ENCODE measurements at places on chromosomes 3 and 15.
A peak's percentile ranks its signal among the peaks of the same experiment; 100 is the strongest.

- no peak for DNase-seq
Observed at GRCh38 chr15:69606144-69606543, 153.5 kb downstream of the RPLP1 start.

- DNase-seq: no peak
Observed at GRCh38 chr15:52566889-52567288, 1.9 kb downstream of the ARPP19 start.

DNA sequence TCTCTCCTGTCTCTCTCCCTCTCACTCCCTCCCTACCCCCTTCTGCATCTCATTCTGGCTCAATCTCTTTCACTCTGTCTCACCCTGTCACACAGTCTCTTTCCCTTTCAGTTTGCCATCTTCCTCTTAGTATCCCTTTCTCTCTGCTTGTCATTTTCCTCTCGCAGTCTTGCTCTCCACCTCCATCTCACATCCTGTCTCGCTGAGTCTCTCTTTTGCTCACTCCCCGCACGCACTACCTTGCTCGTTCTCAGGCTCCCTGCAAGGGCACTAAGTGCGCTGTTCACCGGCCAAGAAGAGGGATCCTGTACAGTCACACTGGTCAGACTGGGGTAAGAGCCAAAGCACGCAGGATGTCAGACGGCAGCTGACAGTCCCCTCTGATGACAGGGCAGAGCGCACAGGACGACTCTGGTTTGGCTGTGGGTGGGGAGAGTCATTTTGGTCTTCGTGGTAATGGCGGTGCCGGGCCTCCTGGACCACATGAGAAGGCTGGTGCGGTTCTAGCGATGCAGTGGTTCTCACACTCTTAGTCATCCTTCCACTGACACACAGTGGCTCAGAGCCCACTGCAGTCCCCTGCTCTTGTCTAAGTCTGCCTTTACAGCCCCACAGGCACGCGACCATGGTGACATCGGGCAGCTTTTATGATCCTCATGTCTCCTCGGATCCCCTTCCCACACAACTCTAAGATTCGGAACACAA lies 356.8 kb downstream of the FOXP1 start:
- no peak for DNase-seq

GRCh38 chr15:66254089-66254950 lies 770 bp upstream of the MEGF11 start:
- no peak for DNase-seq

DNA sequence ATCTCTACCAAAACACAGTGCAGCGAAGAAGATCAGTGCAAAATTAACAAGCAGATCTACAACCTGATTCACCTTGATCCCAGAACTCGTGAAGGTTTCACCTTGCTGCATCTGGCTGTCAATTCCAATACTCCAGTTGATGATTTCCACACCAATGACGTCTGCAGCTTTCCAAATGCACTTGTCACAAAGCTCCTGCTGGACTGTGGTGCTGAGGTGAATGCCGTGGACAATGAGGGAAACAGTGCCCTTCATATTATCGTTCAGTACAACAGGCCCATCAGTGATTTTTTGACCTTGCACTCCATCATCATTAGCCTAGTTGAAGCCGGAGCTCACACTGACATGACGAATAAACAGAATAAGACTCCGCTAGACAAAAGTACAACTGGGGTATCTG lies 13.2 kb downstream of the FEM1B start:
- no peak for DNase-seq

GRCh38 chr3:118110211-118110610 lies 924.4 kb downstream of the IGSF11 start:
- DNase-seq: no peak

DNA sequence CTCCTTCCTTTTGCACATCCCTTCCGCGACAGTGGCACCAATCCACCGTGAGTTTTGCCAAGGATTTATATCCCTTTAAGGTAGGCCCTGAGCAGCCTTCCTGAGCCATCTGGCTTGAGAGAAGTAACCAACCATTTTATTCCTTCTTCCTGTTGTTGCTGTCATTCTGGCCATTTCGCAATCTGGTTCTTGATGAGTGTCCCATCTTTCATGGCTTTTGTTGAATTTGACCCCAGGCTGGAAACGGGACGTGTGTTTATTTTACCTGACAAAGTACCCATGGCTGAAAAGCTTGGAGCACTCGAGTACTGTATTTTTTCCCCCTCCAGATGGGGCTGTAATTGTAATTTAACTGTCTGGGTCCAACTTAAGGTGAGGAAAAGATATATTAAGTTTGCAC lies 173.4 kb downstream of the WNT5A start:
- DNase-seq: no peak

- no peak for DNase-seq
Observed at GRCh38 chr3:99878005-99878404, 60.3 kb downstream of the CMSS1 start.

DNA sequence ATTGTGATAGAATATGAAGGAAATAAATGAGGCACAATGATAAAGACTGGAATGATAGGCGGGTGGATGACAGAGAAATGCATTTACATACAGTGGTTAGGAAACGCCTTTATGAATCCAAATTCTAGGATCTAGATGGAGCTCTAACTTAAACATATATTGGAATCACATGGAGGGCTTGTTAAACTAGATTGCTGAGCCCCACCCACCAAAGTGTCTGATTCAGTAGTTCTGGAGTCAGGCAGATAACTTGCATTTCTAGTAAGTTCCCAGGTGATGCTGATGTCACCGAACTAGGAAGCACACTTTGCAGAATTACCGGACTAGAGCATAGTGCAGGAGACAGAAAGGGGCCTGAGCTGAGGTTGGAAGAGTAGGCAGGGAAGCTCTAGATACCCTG lies 837.2 kb downstream of the FHIT start:
- DNase-seq: no peak

- DNase-seq: no peak
Observed at GRCh38 chr15:96324192-96324895, 6.2 kb upstream of the NR2F2 start.

DNA sequence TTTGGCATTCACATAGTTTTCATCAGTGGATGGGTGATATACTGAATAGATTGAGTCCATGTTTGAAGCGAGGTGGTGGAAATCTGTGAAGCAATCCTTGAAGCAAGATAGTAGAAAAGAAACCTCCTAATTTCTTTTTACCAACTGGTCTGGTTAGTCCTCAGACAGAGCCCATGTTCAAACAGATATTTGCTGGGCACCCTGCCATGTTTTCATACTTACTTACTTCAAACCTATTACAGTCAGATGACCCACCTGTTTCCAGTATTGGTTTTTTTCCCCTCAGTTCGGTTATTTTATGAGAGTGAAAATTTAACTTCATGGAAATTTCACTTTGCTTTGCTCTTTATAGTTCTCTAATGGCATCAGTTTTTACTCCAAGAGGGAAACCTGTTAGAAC lies 23.7 kb downstream of the EXOSC7 start:
- no peak for DNase-seq

- DNase-seq: no peak
Observed at GRCh38 chr3:195542316-195542697, 818 bp downstream of the PPP1R2 start.

- DNase-seq: peak; percentile 12
Observed at GRCh38 chr3:2090095-2090911, 8.4 kb upstream of the CNTN4 start.

DNA sequence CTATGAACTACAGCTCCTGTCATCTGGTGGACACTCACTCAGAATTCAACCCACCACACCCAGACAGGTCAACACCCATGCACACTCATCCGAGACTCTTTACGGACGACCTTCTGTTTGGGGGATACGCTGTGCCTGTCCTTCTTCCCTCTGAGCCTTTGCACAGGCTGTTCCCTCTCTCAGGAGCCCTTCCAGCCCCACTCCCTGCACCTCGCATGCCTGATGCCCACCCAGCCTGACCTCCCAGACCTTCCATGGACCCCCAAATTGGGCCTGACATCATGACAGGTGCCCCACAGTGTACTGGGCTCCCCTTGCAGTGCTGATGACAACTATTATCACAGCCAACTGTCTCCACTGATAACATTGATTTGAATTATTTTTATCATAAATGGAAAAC lies 135.8 kb downstream of the NSMCE3 start:
- no peak for DNase-seq

Measured in fibroblast of skin of left quadriceps (primary cell).